ENCODE measurements at places on chromosomes 5 and 9.

DNA sequence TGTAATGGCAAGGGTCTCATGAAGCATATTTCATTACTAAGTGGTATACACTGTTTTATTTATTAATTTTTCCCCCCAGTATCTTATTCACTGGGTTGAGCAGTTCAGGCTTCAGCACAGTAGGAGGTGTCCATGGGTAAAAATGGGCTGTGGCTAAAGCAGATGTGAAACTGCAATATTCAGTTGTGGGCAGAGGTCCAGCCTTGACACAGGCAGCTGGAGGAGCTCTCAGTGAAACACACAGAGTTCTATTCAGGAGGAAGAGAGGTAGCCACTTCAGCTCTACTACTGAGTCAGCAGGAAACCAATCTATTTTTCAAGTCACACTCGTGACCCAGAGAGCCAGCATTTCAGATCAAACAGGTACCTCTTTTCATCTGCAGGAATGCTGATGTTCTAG is 418.3 kb downstream of the CDH10 start:
- no peak for DNase-seq

GRCh38 chr5:91225848-91226686 is 157.1 kb downstream of the ARRDC3 start:
- no peak for DNase-seq

- DNase-seq: no peak
These were observed 80.2 kb upstream of the ZNF169 start for GRCh38 chr9:94178927-94179326.

DNA sequence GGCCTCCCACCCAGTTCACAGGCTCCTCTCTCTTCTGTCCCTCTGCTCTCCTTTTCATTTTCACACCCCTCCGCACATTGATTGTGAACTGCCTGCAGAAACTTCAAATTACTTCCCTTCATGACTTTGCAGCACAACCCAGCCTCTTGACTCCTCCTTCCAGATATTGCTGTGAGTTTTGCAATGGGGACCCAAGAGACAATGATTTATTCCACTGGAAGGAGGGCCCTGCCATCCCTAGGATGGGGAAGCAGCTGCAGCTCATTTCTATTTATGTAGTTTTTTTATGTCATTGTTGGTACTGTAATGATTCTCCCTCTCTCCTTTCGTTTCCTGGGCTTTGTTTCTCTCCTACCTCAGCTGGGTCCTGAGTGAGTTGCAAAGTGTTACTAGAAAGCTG is 364.9 kb downstream of the ICE1 start:
- DNase-seq: no peak

DNA sequence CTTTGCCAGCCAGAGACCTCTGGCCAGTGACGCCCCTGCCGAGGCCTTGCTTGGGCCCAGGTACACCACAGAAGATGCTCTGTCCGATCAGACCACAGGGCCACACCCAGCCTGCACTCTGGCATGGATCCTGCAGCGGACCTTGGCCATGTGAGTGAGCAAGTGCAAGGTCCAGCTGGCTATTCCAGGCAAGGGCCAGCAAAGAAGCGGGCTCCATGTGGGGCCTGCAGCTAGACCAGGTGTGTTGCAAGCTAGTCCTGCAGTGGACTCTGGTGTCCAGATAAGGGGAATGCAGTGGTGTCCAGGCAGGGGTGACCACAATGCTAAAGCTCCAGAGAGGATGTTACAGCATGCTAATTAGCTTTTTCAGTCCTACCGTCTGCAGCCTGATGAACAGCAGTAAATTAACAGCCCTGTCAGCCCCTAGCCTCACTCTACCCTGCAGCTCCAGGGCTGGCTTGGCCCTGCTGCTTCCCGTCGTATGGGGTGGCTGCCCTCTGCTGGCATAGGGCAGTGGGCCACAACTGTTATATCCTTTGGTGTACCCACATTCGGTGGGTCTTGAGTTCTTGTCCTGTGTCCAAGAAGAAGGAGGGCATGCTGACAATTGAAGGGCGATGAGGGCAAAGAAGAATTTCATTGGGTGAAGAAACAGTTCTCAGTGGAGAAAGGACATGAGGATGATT is 284.5 kb upstream of the POU5F2 start:
- DNase-seq: peak; percentile 6

GRCh38 chr5:156595132-156595787 is 254.8 kb upstream of the PPP1R2B start:
- no peak for DNase-seq

Data from hematopoietic multipotent progenitor cell treated with erythropoietin and hydrocortisone succinate and interleukin-3 and kit ligand, for 6 days (in vitro differentiated cells).